ENCODE measurements at places on chromosomes 5 and 9.

DNA sequence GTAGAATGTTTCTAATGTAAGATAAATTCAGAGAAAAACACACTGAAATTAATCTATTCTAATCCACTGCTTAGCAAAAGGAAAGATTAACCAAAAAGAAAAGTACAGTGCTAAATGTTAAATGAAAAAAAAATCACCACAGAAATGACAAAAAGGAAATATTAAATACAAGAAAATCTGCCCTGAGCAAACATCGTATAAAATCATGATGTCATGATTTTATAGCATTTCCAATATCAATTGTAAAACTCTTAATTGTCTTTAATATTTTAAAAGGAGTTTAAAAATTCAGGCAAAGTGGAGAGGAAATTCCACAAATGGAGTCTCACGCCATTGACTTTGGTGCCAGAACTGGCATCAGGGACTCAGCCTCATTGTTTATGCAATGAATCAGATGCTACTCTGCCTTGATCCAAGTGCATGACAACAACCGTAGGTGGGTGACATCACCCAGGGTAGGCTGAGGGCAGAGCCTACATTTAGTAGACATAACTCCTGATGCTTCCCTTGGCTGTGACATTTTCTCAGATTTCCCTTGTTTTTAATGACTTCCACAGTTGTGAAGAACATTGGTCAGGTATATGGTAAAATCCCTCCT is 696.8 kb downstream of the SEMA5A start:
- no peak for DNase-seq

GRCh38 chr9:99980598-99980997 is 74.1 kb downstream of the STX17 start:
- no peak for DNase-seq

- no peak for DNase-seq
Observed at GRCh38 chr5:127243011-127243410, 47.6 kb upstream of the MEGF10 start.

GRCh38 chr5:56433039-56433617 is 200.0 kb upstream of the ANKRD55 start:
- DNase-seq = no peak

- DNase-seq = no peak
Observed at GRCh38 chr5:43376496-43377140, 35.6 kb downstream of the CCL28 start.

DNA sequence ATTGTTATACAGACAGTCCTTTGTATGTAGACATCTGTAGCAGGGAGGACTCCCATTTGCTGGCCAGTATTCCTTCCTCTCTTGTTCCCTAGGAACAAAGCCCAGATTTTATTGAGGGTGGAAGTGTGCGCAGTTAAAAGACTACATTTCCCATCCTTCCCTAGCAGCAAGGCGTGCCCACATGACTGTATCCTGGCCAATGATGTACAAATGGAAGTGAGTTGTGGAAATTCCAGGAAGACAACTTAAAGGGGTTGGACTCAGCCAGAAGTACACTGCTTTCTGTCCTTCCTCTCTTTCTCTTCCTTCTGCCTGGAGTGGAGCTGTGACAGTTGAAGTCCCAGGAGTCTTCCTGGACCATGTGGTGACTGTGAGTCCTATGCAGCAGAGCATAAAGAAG is 89.0 kb downstream of the HRH2 start:
- no peak for DNase-seq

GRCh38 chr5:16709691-16710433 is 93.1 kb upstream of the RETREG1 start:
- DNase-seq = no peak

All from WTC11 (cell line).